ENCODE measurements at places on chromosomes 2 and 18.

- no peak for DNase-seq
These were observed 198.9 kb downstream of the BCL2 start for GRCh38 chr18:63120620-63121019.

- peak; percentile 39 for DNase-seq
These were observed 26.0 kb upstream of the NOTO start for GRCh38 chr2:73176205-73176880.

DNA sequence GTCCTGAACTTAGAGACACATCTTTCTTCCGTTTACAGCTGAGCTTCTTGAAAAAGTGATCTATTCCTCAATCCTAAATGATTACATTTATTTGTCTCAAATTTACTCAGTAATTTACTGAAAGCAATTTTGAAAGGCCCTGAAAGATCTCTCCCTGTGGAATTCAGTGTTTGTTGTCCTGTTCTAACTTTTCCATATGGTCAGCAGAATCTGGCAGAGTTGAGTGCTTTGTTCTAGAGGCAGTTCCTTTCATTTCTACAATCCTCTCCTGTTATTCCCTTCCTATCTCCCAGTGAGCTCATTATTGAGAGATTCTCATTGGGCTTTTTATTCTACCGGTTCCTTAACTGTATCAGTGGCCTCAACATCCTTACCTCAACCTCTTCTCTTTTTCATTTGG is 36.5 kb upstream of the REG3G start:
- no peak for DNase-seq

DNA sequence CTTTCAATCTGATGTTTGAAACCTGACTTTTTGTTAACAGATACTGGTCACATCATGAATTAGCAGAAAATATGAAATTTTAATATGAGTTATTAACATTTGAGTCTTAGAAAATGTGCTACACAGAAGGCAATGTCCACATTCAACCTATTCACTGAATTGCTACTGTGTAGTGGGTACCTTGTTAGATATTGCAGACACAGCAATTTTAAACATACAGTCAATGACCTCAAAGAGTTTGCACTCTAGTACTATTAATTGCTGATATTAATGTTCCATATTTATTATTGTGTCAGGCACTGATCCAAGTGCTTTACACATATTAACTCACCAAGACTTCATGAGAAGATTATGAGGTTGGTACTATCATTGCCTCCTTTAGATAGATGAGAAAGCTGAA is 385.4 kb upstream of the PKDCC start:
- no peak for DNase-seq

- no peak for DNase-seq
These were observed 5.2 kb upstream of the RSAD2 start for GRCh38 chr2:6872394-6872793.

- DNase-seq: no peak
These were observed 22.1 kb downstream of the SCYGR8 start for GRCh38 chr2:227767830-227768229.

DNA sequence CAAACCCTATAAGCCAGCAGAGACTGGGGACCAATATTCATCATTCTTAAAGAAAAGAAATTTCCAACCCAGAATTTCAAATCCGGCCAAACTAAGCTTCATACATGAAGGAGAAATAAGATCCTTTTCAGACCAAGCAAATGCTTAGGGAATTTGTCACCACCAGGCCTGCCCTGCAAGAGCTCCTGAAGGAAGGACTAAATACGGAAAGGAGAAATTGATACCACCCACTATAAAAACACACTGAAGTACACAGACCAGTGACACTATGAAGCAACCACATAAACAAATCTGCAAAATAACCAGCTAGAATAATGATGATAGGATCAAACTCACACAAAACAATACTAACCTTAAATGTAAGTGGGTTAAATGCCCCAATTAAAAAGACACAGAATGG is 22.4 kb downstream of the NPHP1 start:
- no peak for DNase-seq

- no peak for DNase-seq
These were observed 86.9 kb downstream of the VSNL1 start for GRCh38 chr2:17627434-17627833.

- DNase-seq: no peak
These were observed 42.2 kb downstream of the TWIST2 start for GRCh38 chr2:238890131-238890530.

DNA sequence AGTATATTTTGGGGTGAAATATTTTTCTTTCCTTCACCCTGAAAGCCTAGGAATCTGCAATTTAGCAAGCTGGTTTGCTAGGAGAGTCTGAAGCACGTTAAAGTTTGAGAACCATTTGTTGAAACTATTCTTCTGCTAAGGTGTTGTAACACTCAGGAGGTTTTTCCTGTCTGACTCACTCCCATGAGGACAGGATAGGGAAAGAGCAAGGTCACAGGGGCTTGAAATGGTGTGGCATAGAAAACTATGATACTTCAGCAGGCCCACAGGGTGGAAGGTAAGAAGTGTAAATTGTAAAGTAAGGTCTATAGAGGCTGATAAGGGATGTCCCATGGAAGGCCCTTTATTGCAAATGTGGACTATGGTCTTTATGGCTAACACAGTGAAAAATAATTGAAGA is 177.7 kb upstream of the ZC3H15 start:
- DNase-seq: no peak

- DNase-seq: no peak
These were observed 324.2 kb upstream of the NCKAP5 start for GRCh38 chr2:133892352-133892913.

DNA sequence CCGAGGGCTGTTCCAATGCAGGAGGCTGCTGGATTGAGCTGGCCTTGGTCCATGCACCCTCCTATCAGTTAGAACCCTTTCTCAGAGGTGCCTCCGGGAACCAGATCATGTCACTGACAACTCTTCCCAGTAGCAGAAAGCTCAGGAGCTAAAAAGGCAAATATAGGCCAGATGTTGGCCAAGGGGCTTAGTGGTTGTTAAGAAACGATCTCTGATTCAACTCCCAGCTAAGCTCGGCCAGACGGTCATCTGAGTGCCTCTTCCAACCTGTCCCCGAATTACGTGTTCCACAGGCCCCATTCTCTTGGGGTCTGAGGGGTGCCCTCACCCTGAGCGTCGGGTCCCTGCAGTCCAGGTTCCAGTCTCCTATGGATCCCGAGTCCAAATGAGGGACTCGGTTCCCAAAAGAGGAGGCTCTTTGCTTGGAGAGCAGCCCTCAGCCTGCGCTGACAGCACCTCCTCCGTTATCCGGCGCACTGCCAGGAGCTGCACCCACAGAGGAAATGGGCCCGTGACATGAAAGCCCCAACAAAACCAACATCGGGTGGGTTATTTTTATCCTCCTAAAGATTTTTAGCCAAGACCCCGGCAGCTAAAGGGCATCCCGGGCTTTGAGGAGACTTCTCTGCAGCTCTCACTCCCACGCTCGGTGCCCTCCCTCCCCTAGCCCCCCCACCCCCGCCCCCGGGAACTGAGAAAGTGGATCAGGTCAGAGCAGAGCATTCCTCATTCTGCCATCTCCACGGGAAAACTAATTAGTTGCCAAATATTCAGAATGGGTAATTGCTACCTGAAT is 106.6 kb upstream of the ID2 start:
- no peak for DNase-seq

- no peak for DNase-seq
These were observed 559.9 kb upstream of the MEX3C start for GRCh38 chr18:51757255-51757924.

- DNase-seq: no peak
These were observed 279.7 kb downstream of the RNF144A start for GRCh38 chr2:7196883-7197282.

- DNase-seq: no peak
These were observed 44.5 kb upstream of the FAM110C start for GRCh38 chr2:90645-91312.

DNA sequence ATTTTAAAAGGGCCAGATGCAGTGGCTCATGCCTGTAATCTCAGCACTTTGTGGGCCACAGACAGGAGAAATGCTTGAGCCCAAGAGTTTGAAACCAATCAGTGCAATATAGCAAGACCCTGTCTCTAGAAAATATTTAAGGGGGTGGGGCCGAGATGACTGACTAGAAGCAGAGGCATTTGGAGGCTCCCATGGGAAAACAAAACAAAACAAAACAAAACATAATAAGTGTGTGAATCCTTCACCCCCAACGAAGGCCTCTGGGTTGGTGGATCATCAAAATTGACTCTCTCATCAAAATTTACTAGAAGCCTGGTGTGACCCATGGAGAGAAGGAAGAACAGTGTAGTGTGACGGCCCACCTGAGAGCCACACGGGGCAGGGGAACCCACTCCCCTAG is 560.9 kb downstream of the LRP1B start:
- no peak for DNase-seq

DNA sequence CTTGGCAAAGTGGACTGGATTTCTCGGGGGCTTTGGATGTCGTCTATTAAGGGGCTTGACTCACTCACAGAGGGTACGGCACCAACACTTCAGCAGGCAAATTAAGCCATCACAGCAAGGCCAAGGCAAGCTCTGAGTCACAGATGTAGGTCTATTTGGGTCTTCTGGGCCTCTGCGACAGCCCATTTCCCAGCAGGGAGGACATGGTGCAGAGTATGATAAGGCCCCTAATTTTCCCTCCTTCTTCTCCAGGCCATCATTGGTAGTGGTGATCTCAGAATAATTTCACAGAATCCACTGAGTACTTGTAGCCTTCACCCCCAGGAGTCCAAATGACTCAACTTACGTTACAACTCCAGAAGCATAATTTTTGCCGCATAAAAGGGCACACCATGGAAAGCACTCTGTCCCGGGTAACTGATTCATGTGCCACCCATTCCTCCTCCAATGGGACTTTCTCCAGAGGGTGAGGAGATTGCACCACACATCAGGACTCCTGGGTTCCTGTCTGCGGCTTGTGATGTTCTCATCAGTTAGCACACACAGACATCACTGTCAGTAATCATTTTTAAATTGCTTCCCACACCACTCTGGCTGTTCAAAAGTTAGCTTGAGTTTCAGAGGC is 164.9 kb downstream of the TXNL1 start:
- no peak for DNase-seq
